Foreskin keratinocyte (primary cell): ENCODE measurements at places on chromosomes 6 and 20. TPM values are rescaled to one million over a fixed set of nuclear protein-coding genes. Genes with fewer than 3 reads are reported as not detected.

LATS1 gene
- 19.2 and 19.4 TPM in 2 replicates for total RNA-seq

EYA2 gene
- not detected in 2 replicates for total RNA-seq

SLC35F1 gene
- not detected in 2 replicates for total RNA-seq

GRCh38 chr20:36544134-36545018, 3.1 kb downstream of the MYL9 start:
- DNase-seq: peak; percentile 34
